ENCODE measurements at places on chromosomes 3 and 15. TPM values are rescaled to one million over a fixed set of nuclear protein-coding genes. Genes with fewer than 3 reads are reported as not detected.

DNA sequence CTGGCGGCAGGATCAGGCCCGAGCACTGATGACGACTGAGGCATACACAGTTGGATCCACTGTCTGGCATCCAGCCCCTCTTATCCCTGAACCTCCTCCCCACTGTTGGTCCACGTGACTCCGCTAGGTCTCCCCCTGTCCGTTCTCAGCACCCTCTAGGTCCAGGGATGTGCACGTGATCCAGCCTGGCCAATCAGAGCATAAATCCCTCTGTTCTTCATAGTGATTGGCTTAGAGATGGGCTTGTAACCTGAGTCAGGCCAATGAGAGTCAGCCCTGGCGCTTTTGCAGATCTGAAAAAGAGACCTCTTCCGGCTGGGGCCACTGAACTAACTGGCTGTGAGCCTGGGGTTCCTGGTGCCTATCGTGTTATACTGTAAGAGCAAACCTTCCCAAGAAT lies 20.5 kb upstream of the IQSEC1 start:
- no peaks in the 10 kb centered on the region for H3K4me1 ChIP-seq
- H3K27ac ChIP-seq: no peak overlapping the region
- no peak overlapping the region for H3K4me3 ChIP-seq
- peak; percentile 60 for DNase-seq

DNA sequence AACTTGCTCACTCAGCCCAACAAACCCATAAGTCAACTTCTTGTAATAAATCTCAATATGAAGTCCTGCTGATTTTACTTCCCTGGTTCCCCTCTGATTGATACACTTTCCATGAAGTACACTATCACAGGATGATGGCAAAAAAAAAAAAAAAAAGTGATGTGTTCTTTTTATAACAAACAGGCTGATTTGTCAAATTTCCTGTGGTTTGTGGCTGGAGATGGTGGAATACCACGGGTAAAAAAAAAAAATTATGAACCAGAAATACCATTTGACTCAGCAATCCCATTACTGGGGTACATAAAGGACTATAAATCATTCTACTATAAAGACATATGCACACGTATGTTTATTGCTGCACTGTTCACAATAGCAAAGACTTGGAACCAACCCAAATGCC lies 10.7 kb upstream of the SERPINI2 start:
- DNase-seq: no peak
- no peak overlapping the region for H3K27ac ChIP-seq
- no peaks in the 10 kb centered on the region for H3K36me3 ChIP-seq

- peak; percentile 96 for DNase-seq
- H3K4me1 ChIP-seq: peaks cover 33% of the 10 kb centered on the region
- H3K4me3 ChIP-seq: peak overlapping the region; percentile 47
- H3K27me3 ChIP-seq: no peaks in the 10 kb centered on the region
- no peaks in the 10 kb centered on the region for H3K36me3 ChIP-seq
- peak overlapping the region; percentile 90 for H3K27ac ChIP-seq
These were observed 3.8 kb downstream of the VEPH1 start for GRCh38 chr3:157499342-157499963.

DNA sequence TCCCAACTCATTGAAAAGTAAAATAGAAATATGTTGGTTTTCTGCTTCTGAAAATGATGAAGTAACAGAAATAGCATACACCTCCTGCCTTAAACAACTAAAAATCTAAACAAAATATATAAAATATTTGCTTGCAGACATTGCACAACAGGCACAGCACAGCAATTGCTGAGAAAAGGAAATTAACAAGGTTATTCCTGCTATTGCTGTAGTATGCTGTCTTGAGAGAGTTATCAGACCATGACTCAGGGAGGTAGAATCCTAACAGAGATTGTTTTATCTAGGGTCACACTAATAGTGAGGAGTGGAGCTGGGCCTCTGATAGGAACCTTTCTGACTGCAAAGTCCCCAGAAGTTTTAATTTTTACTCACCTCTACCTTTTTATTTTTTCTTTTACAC lies 72.6 kb downstream of the ZBTB20 start:
- no peaks in the 10 kb centered on the region for H3K4me1 ChIP-seq
- no peak for DNase-seq
- H3K27ac ChIP-seq: no peak overlapping the region
- H3K36me3 ChIP-seq: no peaks in the 10 kb centered on the region
- H3K27me3 ChIP-seq: no peaks in the 10 kb centered on the region
- no peak overlapping the region for H3K4me3 ChIP-seq

DNA sequence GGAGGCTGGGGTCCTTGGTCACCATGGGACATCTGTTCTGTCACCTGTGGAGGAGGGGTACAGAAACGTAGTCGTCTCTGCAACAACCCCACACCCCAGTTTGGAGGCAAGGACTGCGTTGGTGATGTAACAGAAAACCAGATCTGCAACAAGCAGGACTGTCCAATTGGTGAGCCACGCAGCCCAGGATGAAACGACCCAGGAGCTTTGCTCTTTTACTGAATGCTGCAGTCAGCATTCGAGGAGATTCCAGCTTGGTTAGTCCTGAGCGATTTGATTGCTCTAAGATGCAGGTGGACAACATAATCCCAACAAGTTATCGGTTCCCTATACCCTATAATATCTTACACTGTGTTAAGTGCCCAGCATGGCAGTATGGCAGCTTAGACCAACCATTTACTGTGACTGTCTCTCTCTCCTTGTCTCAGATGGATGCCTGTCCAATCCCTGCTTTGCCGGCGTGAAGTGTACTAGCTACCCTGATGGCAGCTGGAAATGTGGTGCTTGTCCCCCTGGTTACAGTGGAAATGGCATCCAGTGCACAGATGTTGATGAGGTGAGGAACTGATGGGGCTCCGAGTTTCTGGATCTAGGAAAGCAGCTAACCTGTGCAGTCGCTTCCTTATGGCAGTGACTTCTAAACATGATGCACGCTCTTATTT lies 7.8 kb downstream of the THBS1 start:
- H3K4me3 ChIP-seq: no peak overlapping the region
- H3K36me3 ChIP-seq: peaks cover 98% of the 10 kb centered on the region
- DNase-seq: no peak
- no peaks in the 10 kb centered on the region for H3K4me1 ChIP-seq

DNA sequence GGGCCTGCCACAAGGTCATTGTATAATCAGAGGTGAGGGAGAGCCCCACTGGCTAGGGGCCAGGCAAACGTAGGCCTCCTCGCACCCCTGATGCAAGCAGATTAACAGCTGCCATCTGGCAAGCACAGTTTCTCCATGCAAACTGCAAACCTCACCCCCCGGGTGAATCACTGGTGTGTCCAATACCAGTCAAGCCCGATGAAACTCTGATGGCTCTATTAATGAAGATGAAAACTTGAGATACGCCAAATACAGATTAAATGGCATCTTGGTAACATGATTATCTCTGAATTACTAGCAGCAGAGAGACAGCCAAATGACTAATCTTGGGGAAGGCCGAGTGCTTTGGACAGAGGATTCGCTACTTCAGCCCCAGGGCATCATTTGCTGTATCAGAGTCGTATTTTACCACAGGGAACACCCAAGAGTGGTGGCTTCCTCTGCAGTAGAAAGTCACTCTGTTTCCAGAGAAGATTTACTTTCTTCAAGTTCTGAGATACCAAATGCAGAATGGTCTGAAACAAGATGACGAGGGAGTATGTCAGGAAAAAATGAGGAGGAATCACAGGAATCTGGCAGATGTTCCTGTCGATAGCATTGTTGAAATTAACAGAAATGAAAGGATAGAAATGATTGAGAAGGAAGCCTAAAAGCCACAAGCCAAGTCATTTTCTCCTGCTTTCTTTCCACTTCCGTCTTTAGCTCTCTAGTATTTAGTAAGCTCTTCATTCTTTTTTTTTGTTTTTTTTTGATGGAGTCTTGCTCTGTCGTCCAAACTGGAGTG lies 96.2 kb upstream of the NR2F2 start:
- H3K27ac ChIP-seq: no peak overlapping the region
- H3K4me1 ChIP-seq: peaks cover 19% of the 10 kb centered on the region
- no peak for DNase-seq
- H3K27me3 ChIP-seq: no peaks in the 10 kb centered on the region
- no peaks in the 10 kb centered on the region for H3K36me3 ChIP-seq

DNA sequence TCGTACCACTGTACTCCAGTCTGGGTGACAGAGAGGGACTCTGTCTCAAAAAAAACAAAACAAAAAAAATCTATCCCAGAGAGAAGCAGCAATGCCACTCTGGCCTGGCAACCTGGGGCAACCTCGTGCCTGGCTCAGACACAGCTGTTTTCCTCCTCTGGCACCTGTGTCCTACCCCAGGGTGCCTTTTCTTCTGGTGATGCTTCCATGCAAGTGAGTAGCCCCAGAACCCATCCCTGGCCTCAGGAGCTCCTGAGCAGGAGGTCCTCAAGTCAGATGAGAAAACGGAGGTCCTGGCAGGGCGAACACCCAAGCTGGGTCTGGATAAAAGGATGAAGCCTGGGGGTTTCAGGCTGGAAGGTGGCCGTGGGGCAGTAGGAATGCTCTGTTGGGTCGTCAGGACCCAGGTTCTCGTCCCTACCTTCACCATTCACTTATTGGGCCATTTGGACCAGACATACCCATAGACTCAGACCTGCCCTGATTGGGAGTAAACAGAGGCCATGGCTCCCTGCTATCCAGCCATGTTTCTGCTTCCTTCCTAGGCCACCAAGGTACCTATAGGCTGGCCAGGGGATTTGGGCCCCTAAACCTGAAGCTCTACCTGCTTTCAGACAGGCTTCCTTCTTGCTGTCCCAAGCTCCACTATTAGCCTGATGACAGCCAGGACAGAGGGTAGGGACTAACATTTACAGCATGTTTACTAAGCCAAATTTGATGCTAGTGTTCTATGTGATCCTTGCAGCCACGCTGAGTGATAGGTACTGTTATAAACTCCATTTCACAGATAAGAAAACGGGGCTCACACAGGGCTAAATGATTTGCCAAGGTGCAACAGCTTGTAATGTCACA lies 102.2 kb downstream of the DAPK2 start:
- H3K4me3 ChIP-seq: no peak overlapping the region
- no peak overlapping the region for H3K27ac ChIP-seq
- H3K36me3 ChIP-seq: no peaks in the 10 kb centered on the region
- DNase-seq: no peak
- H3K4me1 ChIP-seq: no peaks in the 10 kb centered on the region

GRCh38 chr3:191123946-191124345 lies 75.1 kb upstream of the OSTN start:
- H3K4me3 ChIP-seq: no peak overlapping the region
- H3K27me3 ChIP-seq: no peaks in the 10 kb centered on the region
- H3K36me3 ChIP-seq: no peaks in the 10 kb centered on the region
- H3K27ac ChIP-seq: no peak overlapping the region

DNA sequence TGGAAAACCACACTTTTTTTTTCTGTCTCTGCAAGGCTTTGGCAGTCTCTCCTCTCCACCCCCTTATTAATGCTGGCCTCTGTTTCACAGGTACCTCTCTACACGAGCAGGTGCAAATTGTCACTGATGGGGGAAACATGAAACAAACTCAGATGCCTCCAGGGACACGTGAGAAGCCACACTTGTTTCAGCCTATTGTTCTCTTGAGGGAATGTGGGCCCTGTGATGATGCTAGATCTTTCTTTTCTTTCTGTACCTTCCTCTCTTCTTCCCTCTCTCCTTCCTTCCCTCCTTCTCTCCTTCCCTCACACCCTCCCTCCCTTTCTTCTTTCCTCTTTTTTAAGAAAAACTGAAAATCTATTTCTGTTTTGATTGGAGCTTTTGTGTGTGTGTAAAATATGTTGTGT lies 5.7 kb upstream of the BLM start:
- 0 out of 2 replicates have a peak, but pooled peaks cover 8% of the 10 kb centered on the region for H3K4me1 ChIP-seq
- H3K36me3 ChIP-seq: no peaks in the 10 kb centered on the region
- H3K27me3 ChIP-seq: no peaks in the 10 kb centered on the region
- no peak overlapping the region for H3K4me3 ChIP-seq
- no peak for DNase-seq

- H3K27me3 ChIP-seq: no peaks in the 10 kb centered on the region
- no peaks in the 10 kb centered on the region for H3K36me3 ChIP-seq
- H3K27ac ChIP-seq: no peak overlapping the region
- H3K4me3 ChIP-seq: no peak overlapping the region
- H3K4me1 ChIP-seq: no peaks in the 10 kb centered on the region
These were observed 240.1 kb upstream of the IGF1R start for GRCh38 chr15:98408231-98408630.

GRCh38 chr15:71294911-71295602 lies 179.8 kb downstream of the THSD4 start:
- H3K4me1 ChIP-seq: no peaks in the 10 kb centered on the region
- H3K4me3 ChIP-seq: no peak overlapping the region
- no peaks in the 10 kb centered on the region for H3K36me3 ChIP-seq
- H3K27me3 ChIP-seq: no peaks in the 10 kb centered on the region

GRCh38 chr3:188240189-188240981 lies 86.4 kb downstream of the LPP start:
- no peaks in the 10 kb centered on the region for H3K36me3 ChIP-seq
- H3K4me1 ChIP-seq: no peaks in the 10 kb centered on the region
- no peak overlapping the region for H3K27ac ChIP-seq
- no peak overlapping the region for H3K4me3 ChIP-seq

MAGEL2 gene
- 10.1 TPM for total RNA-seq

KLHL40 gene
- not detected for total RNA-seq

ARPIN gene
- 2.8 TPM for total RNA-seq

CADM2 gene
- 13.3 TPM for total RNA-seq

EXD1 gene
- not detected for total RNA-seq

SUSD5 gene
- 4.3 TPM for total RNA-seq

GCNT3 gene
- not detected for total RNA-seq

SPPL2A gene
- total RNA-seq: 33.0 TPM

MYRIP gene
- 1.8 TPM for total RNA-seq

PLA2G4E gene
- not detected for total RNA-seq
